BJ (cell line): ENCODE measurements at places on chromosomes 6 and 20.

DNA sequence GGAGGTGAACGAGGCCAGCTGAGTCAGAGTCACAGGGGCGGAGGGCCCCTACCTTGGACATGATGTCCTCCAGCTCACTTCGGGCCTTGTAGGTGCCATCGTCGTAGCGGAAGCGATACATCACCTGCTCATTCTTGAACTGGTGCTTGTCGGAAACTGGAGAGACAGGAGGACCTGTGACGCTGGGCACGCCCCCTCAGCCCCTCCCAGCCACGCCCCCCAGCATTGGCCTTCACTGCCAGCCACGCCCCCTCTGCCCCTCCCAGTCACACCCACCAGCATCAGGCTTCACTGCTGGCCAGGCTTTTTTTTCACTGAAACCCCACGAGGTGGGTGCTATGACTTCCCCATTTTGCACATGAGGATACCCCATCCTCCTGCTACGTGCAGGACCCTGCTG is 148.2 kb downstream of the PREX1 start:
- DNase-seq, result no peak

DNA sequence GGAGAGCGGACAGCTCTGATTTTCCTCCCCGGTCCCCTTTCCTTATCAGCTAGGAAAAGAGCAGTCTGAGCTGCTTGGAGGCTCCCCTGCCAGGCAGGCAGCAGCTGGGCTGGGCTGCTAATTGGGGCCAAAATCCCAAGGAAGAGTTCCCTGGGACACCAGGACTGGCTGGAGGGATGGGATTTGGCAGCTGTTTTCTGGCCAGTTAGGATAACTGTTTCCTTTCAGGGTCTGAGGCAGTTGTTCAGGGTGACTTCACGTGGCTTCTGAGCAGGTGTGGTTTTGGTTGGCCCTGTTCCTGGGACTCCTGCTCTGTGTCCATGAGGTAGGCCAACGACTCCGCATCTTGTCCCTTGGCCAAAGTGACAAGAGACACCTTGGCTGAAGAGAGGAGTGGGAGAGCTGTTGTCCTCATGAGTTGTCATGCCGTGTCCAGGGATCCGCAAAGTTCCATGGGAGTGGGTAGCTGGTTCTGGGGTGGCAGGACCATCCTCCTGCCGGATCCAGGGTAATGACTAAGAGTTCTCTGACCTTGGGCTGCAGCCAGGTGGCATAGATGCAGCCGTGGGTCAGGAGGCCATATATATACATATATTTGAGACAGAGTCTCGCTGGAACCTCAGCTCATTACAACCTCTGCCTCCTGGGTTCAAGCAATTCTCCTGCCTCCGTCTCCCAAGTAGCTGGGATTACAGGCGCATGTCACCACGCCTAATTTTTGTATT is 21.2 kb downstream of the MRPS18A start:
- DNase-seq, result no peak

DNA sequence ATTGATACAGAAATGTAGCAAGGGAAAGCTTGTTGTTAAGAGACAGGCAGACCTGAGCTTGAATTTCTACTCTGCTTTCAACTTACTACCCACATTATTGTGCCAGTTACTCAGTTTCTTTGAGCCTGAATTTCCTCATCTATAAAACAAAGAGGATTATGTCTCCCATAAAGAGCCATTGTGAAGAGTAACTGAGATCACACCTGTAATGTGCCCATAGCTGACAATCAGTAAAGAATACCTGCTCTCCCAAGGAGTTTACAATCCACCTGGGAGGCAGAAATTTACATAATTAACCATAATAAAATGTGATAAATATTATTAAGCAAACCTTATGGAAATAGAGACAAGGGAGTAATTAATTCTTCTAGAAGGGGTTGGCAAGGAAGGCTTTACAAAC is 204.9 kb downstream of the EPM2A start:
- no peak for DNase-seq

DNA sequence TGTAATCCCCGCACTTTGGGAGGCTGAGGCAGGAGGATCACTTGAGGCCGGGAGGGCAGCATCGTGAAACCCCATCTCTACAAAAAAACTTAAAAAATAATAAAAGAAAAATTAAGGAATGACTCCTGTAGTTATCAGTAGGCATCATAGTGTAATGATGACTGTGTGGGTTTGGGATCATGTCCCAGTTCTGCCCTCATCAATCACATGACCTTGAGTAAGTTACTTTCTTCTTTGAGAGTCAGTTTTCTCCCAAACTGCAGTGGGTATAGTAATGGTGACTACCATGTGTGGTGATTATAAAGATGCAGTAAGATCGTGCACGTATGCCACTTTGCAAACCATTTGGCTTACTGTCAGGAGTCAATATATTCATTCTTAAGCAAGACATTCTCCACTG is 89.2 kb downstream of the TXNDC5 start:
- DNase-seq, result no peak

- no peak for DNase-seq
Observed at GRCh38 chr6:14224359-14225103, 107.0 kb downstream of the CD83 start.

GRCh38 chr6:96604420-96604819 is 41.5 kb downstream of the FHL5 start:
- no peak for DNase-seq

DNA sequence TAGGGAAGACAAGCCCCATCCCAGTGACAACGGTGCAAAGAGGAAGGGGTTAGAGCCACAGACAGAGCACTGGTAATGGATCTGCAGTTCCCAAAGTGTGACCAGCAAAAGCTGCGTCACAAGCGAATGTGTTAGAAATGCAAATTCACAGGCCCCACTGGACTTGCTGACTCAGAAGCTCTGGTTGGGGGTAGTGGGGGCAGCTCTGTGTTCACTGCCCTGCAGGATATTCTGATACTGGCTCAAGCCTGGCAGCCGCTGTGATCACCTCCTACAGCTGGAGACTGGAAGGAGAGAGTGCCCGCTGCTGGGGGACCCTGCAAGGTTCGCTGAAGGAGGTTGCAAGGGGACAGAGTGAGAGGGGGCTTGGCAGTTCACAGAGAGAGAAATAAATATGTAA is 179.7 kb upstream of the CDH4 start:
- no peak for DNase-seq

DNA sequence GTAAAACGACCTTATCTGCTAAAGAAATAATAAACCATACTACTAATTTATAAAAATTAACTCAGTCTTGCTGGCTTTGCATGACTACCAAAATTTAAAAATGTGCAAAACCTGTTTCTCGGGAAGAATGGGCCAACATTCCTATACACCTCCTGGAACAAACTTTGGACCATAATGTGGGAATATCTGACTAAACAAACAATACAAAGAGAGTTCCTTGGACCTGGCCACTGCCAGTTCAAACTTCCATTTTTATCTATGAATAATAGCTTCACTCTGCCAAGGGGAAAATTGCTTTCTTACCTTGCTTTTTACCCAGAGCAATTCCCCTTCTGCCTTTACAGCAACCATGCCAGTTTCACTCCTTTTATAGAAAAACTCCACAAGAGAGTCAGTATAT is 38.7 kb upstream of the POU5F1 start:
- no peak for DNase-seq

DNA sequence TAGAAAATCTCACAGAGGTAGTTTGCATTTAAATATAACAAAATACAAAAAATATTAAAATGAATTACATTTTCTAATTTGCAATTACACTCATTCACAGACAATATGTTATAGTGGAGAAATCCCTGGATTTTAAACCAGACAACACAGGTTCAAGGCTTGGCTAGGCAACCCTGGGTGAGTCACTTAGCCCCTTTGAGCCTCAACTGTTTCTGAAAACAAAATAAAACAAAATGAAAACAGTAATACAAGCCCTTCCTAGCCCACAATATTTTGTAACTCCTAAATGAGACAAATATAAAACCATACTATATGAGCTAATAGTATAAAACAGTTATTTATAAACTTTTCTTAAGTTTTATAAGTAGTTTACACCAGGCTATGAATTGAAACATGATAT is 41.0 kb downstream of the UQCC1 start:
- no peak for DNase-seq

- DNase-seq, result no peak
Observed at GRCh38 chr20:36924167-36925045, 27.1 kb downstream of the SAMHD1 start.
